ENCODE measurements at places on chromosomes 12 and 14.

GRCh38 chr12:45688183-45688582, 41.3 kb upstream of the ARID2 start:
- DNase-seq = no peak

GRCh38 chr12:96698965-96699364, 208.1 kb upstream of the NEDD1 start:
- no peak for DNase-seq

DNA sequence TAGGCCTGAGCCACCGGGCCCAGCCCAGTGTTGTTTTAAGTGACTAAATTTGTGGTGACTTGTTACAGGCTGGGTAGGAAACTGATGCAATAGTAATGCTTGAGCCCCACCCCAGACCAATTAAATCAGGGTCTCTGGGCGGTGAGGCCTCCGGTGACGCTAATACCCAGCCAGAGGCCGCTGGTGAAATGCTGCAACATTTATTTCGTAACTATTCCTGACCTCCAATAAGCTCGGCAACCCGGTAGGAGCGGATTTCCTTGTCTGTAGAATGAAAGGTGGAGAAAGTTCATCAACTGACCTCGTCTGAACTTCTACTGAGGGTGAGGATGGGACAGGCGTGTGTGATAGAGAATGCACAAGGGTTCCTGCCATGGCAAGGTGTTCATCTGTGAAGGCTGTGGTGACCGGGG, 42.3 kb downstream of the FZD10 start:
- no peak for DNase-seq

GRCh38 chr12:97017213-97017612, 110.2 kb downstream of the NEDD1 start:
- DNase-seq = no peak

DNA sequence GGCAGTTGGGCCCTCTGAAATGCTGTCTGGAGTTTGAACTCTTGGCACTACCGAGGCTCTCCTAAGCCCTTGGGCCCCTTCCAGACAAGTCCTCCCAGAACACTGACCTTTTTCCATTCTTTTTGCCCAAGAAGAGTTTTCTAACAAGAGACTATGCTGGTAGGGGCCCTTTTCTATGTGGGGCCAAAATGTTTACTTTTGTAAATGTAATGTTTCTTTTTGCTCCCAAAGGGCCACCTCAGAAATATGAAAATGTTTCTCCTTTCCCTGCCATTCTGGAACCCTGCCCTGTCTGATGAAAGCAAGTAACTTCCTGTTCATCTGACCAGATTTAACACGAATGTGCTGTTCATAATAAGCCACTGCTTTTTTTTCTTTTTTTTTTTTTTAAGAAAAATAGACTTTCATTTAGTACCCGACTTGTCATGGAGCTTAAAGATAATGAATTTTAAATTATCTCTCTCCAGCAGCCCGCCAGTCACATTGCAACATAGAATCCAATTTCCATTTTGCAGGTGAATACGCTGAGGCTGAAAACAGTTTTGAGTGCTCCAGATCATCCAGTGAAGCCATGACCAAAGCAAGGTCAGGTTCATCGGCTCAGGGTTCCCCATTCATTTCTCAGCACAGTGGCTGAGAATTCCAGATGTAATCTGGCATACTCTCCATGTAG, 169.9 kb downstream of the DPF3 start:
- DNase-seq = no peak

Measured in natural killer cell treated with Interleukin-12 subunit alpha and Interleukin-12 subunit beta and Interleukin-15 and Interleukin-18, amount 100 ng/mL, for 72 hours (primary cell).